ENCODE measurements at places on chromosomes 1 and 21. TPM values are rescaled to one million over a fixed set of nuclear protein-coding genes. Genes with fewer than 3 reads are reported as not detected.

The SH2D1B gene
- not detected for total RNA-seq

The ASCL5 gene
- total RNA-seq: under 0.01 TPM

The CD52 gene
- not detected for total RNA-seq

The NBPF6 gene
- total RNA-seq: not detected

The HLX gene
- total RNA-seq: 18.9 TPM

The LAMB3 gene
- 11.3 TPM for total RNA-seq

The S100A5 gene
- not detected for total RNA-seq

The TCHH gene
- under 0.01 TPM for total RNA-seq

The MEX3A gene
- total RNA-seq: 1.2 TPM

The C1orf94 gene
- not detected for total RNA-seq

The VHLL gene
- not detected for total RNA-seq

The OR6K6 gene
- total RNA-seq: not detected

The ADORA1 gene
- 0.38 TPM for total RNA-seq

The PTPN14 gene
- 45.2 TPM for total RNA-seq

The TAF5L gene
- total RNA-seq: 11.0 TPM
